ENCODE measurements at places on chromosomes 12 and 14.

DNA sequence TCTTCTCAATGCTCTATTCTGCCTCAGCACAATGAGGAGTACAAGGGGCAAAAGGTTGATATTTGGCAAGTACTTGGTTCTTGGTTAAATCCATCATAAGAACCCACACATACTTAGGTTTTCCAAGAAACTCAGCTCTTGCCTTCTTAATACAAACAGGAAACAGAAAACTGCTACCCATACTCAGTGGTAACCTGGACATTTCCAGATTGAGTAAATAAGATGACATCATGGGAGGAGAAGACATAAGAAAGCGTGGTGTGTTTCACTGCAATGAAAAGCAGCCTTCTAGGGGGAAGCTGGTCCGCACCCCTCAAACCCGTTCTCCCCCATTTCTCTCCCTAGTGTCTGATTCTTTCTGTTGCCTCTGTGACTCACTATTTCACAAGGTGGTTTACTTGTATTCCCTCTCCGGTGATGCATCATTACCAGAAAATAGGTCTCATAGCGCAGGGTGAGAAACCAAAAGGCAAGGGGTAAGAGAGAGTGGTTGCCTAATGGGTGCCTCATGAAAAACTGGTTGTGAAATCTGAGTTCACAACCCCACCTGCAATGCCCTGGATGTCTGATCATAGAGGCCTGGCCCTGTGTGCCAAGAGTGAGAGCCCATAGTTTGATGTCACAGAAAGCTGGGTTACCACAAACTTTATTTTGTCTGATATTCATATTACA is 326.5 kb upstream of the TBX3 start:
- DNase-seq: no peak

- DNase-seq: no peak
Observed at GRCh38 chr12:14614704-14615121, 47.0 kb upstream of the PLBD1 start.

DNA sequence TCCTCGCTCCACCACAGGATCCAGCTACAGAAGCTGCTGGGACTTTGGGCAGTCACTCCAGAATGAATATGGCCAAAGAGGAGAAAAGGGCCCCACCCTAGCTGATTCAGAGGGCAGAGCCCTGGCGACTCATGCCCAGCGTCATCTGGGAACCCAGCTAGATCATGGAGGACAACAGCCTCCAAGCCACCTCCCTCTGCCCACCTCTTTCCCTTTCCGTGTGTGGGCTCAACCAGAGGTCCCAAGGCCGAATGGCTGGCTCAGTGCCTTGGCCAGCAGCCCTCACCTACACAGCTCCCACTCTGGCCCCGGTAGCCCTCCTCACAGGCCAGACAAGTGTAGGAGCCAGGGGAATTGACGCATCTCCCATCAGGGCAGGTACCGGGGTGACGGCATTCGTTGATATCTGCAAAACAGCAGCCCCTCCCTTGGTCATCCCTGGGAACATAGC is 17.4 kb downstream of the ISCA2 start:
- no peak for DNase-seq

DNA sequence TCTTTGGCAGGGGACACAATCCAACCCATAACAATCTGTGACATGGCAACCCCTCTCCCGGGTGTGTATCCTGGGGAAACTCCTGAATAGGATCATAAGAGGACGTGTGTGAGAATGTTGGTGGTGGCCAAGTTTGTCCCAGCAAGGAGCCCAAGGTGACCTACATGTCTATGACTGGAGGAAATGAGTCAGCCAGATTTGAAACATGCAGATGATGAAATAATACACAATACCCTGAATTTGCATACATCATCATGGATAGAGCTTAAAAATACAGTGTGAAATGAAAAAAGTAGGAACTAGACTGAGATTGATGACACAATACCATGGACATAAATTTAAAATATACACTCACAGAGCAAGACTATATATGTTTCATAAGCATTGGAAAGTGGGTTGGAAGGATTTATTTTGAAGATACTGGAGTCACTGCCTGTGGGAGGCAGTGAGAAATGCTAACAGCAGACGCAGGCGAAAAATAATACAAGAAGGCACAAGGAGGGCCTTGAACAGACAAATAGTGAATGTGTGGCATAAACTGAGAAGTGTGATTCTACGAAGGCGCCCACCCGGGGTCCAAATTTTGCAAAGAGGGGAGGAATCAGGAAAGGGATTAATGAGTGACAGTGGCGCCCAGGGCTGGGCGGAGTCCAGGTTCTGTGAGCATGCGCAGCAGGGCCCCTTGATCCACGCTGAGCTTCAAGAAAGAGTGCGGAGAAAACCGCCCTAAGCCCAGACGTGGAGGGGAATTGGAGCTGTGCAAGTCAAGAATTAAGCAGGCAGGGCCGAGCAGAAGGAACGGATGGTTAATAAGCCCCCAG is 7.0 kb upstream of the MAP1LC3B2 start:
- no peak for DNase-seq

DNA sequence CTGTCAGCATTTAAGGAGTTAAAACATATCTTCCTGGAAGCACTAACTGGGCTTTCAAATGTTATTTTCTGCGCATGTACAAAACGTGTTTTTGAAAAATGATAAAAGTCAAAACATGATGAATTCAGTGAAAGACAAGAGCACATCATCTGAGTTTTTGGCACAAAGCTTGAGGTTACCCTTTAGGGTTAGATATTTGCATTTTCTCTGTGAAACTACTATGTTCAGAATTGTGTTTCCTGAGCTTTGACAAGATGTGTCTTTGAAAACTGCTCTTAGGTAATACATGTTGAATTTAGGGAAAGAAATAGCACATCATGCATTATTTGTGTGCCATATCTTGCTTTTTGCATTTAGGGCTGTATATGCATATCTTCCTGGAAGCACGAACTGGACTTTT is 79.0 kb downstream of the ASCL4 start:
- DNase-seq: no peak

DNA sequence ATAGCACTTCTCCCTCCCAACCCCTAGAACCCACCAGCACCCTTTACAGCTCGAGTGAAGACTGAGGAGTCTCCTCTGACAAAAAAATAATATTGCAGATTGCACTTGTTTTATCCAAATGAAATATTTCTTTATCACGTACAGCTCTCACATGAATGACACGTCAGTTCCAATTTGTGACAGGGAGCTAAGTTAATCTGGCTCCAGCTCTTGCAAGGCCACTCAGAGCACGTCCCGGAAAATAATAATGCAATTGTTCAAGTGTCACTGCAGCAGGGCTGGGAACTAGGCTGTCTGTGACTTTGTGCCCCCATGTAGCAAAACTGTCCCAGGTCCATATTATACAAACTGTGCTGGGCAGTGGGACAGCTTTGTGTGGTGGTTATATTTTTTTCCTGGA is 539.6 kb downstream of the VRK1 start:
- no peak for DNase-seq

DNA sequence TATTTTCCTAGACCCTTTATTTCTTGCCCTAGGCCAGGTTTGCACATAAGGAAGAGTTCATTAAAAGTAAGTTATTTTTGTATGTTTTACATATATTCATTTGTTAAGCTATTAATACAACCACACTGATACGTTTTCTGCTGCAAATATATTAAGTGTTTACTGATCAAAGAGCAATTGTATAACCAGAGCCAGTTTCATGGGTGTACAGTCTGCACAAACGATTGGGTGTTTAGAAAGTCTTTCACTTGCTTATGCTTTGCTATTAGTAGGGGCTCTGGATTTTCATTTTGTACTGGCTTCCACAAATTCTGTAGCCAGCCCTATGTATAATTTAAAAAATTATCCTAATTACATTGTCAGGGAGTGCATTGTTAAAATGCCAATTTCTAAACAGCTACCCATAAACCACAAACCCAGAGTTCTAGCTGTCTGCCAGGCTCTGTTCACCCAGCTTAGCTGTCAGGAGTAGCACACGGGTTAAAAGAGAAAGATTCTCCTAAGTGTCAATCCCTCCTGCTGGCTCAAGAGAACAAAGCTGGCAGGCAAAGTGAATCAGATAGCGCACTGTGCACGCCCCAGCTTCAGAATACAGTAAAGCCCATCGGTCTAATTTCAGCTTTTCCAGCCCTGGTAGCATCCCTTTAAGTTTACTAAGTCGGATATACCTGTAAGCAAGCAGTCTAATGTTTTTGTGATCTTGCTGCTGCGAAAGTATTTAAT is 151.0 kb upstream of the LMO3 start:
- no peak for DNase-seq
